ENCODE measurements at places on chromosomes 1 and 21.

GRCh38 chr21:40689217-40689616 lies 157.7 kb downstream of the DSCAM start:
- DNase-seq = no peak

DNA sequence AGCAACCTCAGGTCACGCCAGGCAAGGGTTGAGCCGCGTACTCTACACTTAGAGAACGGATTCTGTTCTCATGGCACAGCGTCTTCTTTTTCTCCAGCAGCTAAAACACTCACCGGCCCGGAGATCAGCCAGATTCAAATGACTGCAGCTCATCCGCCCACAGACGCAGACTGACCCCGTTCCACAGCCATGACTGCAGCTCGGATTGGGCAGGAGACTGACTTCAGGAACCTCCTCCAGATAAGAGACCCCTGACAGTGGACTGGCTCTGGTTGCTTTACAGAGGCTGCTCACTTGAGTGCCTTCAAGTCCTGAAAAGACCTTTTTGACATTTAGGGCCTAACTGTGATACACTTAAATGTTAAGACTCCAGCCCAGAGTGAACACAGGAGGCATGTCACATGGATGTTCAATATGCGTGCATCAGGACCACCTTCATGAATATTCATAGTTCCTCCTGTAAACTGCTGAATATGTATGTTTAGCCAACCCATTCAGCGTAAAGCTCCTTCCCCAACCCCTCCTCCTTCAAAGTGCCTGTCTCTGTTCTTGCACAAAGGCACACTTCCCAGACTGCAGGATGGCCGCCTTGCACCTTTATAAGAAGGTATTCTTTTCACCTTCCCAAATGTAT lies 42.6 kb downstream of the BACE2 start:
- no peak for DNase-seq

DNA sequence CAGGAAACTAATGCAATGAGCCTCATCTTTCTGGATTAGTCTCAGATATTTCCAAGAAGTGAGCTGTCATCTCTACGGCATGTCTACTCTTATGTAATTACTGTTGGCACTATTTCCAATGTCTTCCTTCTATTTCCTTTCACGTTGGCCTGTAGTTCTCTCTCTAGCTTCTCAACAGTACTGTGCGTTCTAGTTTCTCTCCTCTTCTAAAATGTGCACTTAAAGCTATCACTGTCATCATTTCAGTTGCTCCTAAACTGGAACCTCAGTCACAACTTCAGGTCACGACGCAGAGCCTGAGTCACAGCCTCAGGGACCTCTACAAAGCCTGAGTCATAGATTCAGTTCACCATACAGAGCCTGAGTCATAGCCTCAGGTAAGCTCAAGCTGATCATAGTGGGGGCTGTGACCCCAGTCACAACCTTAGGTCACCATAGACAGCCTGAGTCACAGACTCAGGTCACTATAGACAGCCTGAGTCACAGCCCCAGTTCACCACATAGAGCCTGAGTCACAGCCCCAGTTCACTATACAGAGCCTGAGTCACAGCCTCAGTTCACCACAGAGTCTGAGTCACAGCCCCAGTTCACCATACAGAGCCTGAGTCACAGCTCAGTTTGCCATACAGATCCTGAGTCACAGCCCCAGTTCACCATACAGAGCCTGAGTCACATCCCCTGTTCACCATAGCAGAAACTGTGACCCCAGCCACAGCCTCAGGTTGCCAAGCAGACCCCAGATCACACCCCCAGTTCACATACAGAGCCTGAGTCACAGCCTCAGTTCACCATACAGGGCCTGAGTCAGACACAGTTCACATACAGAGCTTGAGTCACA lies 13.0 kb downstream of the WNT9A start:
- DNase-seq = peak; percentile 16

- DNase-seq = no peak
These were observed 14.9 kb downstream of the RSPH1 start for GRCh38 chr21:42481169-42481568.

- no peak for DNase-seq
These were observed 17.8 kb upstream of the LSS start for GRCh38 chr21:46246345-46246744.

DNA sequence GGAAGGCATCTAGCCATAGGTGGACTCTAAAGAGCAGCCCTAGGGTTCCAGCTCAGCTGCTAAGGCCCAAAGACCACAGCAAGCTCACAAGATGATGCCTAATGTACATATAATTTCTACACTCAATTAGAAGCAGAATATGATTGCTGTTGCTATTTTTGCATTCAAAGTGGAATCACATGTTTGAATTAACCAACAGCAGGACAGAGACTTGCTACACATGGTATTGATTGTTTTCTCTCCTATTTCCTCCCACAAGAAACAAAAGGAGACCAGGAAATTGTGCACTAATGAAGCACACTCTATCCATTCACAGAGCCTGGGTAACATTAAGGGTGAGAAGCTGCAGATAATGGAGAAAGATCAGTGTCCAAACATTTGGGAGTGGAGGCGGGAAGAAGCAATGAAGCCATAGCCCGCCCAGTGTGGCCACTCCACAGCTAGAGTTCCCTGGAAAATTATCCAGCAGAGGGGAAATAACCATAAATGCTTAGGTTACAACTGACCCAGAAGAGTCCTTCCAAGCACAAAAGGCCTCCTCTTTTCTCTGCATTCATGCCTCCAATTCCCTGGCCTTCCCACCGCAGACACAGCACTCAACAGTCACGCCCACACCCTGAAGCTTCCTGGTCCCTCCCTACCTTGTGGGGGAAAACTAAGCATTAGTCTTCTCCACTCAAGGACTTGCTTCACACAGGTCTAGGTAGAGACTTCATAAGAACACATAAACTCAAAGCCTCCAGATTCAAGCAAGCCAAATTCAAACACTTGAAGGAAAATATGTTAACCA lies 7.5 kb downstream of the CNN3 start:
- DNase-seq = no peak

DNA sequence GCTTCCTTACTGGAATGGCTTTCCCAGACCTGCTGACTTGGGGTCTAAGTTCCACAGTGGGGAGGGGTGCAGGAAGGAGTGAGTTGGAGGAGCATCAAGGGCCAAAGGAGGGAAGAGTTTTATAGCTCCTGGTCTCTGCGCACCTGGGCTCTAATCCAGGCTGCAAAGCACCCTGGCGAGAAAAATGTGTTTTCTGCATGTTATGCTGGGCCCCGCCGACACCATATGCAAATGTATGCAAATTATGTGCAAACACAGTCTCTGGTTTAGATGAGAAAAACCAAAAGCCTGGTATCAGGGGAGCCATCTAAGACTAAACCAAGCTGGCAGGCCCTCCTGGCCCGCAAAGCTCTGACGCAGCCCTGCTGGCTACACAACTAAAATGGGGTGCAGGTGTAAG lies 95.0 kb downstream of the VWA5B1 start:
- no peak for DNase-seq

DNA sequence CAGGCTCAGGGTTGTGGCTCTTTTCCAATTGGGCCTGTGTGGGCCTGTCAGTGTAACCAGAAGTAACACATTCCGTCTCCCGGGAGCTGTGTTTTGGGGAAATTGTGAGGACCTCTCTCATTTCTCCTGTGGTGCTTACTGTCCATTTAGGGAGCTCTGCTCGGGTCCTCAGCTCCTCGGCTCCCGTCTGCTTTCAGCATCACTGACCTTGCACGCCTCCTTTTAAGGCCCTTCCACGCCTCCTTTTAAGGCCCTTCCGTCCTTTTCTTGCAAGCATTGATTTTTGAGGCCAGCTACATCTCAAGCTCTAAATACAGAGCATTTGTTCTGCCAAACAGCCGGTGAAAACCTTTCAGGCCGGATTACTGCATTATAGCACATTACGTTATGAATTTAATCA lies 9.7 kb downstream of the CA6 start:
- no peak for DNase-seq

GRCh38 chr1:234186037-234186688 lies 187.1 kb upstream of the COA6 start:
- no peak for DNase-seq

DNA sequence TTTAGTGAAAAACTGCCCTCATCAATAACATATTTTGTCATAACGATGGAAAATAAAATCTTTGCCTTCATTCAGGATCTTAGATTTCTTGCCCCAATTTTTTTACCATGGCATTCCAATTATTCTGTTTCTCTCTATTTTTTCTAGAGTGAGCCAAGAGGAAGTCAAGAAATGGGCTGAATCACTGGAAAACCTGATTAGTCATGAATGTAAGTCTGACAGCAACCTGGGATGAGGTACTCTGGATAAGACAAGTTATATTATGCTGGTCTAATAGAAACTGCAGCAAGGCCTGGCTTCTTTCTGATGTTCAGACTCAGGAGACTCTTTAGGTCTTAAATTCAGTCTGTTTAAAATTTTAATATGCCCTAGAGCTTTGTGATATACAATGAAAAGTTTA lies 3.5 kb downstream of the RGS4 start:
- no peak for DNase-seq

DNA sequence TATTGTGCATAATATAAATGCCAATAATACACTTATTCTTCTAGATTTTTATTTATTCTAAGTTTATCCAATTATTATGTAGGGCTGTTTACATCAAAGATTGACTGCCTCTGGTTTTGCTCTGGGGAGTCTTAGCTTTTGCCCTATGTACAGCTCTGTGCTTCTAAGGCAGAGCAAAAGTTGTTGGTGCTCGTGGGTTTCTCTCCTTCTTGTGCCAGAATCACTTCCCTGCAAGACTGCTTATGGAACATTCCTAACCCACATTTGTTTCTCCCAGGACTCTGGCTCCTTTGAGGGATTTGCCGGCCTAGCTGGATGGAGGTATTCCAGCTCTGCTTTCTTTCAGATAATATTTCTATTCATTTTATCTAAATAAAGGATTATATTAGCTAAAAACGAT lies 849.1 kb downstream of the USP25 start:
- no peak for DNase-seq

DNA sequence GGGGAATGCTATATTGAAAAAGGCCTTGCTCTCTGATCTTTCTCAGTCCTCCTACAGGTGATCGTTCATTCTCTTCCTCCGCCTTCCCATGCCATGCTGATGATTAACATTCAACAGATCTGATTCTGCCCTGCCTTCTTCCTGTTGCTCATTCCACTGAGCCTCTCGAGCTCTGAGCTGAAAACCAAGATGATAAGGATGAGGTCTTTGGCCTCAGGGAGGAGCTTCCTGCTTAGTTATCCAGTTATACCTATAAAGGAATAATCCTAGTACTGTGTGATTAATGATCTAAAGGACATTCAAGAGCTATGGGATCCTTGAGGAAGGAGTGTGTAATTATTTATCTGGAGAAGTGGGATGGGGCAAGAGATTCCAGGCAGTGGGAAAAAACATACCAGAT lies 25.2 kb upstream of the MAP3K7CL start:
- no peak for DNase-seq

DNA sequence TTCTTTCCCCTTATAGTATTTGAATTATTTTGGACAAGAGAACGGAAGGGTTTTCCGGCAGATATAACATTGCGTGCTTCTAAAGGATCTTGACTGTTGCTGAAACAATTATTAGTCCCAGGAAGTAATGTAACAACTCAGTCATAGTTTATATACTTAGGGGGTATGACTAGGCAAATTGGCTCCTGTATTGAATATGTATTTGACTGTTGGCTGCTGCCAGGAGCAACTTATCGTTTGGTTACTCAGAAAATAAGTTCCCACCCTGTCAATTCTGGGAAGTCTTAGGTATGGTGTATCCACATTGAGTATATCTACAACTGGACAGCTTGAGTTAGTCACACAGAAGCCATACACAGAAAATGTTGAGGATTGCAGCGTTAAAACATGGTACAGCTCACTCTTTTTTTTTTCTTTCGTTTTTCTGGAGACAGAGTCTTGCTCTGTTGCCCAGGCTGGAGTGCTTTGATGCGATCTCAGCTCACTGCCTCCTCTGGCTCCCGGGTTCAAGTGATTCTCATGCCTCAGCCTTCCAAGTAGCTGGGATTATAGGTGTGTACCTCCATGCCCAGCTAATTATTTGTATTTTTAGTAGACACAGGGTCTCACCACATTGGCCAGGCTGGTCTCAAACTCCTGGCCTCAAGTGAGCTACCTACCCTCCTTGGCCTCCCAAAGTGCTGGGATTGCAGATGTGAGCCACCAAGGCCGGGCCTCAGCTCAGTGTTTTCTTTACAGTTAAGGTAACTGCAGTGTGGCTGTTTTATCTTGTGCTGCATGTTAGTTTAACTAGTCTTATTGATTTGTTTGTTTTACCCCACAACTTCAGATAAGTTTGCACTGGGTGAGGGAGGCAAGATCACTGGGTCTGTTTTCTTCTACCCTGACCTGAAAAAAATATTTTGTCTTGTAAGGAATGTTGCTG lies 10.2 kb downstream of the SMAP2 start:
- no peak for DNase-seq

DNA sequence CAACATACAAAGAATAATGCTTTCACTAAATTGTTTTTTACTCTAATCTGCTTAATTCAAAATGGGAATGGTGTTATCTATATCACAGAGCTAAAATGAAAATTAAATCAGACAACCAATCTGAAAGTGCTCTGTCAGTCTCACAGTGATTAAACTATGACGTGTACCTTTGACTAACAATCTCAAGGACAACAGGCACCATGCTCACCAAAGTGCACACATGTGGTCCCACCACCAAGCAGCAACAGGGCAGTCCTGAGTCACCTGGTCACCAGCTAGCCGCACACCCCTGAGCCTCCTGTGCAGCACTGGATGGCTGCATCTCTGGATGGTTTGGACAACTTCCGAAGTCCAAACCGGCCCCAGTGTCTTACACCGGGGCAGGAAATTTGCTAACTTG lies 54.5 kb upstream of the NADK start:
- no peak for DNase-seq

DNA sequence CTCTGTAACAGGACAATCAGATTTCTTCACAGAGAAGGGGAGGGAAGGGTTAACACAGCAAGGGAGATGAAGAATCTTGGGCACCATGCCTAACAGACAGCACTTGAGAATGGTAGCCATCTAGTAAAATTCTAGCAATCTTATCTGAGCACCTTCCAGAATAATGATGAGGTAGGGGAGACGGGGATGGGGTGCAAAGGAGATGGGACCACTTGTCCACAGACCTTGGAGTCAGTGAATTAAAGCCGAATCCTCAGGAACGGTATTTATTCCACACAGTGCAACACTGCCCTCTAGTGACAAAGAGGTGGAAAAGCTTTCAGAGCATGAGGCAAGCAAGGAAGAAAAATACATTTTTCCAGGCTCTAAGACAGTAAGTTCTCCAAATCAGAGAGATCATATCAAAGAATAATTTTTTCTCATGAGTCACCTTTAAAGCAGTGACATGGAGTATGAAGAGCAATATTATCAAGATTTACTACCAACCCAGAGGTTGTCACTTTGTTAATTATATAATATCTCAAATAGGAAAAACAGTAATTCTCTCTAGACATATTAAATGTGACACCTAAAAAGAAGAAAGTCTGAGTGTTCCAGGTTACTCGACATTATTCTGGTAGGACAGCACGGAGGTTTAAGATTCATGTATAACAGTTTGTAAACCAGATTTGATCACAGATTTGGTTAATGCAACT lies 43.3 kb upstream of the LPAR3 start:
- DNase-seq = no peak

DNA sequence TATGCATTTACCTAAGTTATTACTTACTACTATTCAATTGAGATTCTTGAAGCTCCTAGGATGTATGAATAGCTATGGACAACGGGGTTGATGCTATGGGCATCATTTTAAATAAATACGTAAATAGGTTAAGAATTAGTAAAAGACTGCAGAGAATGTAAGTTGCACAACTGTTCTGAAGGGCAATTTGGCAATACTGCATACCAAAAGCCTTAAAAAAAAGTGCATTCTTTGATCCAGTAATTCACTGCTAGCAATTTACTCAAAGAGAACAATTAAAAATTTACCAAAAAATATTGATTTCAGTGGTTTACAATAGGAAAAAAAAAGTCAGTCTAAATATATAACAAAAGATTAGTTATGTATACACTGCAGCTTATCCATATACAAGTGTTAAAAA lies 3.5 kb downstream of the ARPC5 start:
- no peak for DNase-seq

Data from Right ventricle myocardium superior (tissue), 1 donor.